ENCODE measurements at places on chromosomes 2 and 18.

DNA sequence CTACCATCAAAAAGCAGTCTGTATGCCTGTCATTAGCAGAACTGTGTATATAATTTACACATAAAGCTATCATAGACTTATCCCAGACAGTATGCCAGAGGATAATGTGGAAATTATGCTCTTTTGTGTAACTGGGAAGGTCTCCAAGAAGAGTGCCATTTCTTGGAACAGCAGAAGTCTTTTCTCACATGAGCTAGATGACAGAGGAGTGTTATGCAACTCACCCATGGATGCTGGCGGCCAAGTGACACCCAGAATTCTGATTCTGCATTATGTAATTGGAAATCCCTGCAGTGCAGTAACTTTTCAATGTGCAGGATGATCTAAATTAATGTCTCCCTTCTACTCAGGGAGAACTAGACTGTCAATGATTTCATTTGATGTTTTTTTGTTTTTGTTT, 160.0 kb downstream of the UBE2E3 start:
- DNase-seq, result peak; percentile 51

GRCh38 chr2:154849482-154849881, 151.0 kb downstream of the KCNJ3 start:
- DNase-seq, result no peak

DNA sequence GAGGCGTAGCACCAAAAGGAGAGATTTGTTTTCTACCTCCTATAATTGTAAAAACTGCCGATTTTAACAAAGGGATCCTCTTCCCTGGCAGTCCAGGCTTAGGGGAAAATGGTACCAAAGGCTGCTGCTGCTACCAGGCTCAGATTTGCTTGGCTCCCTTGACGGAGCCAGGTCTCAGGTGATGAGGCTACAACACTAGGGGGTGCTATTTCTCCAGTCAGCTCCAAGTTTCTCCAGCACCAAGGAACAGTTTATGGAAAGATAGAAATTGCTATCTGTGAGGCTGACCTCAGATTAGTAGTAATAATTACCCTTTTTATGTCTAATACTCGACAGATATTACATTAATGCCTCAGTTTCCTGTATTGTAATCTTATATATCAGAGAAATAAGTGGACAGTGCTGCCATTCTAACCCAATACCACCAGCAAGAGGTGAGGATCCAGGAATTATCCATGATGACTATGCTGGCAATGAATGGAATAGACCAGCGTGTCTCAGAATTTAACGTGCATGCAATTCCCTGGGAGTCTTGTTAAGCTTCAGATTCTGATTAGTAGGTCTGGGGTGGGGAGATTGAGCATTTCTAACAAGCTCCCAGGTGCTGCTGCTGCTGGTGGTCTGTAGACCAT, 111.3 kb downstream of the ESCO1 start:
- peak; percentile 4 for DNase-seq

- DNase-seq, result no peak
Measured at GRCh38 chr2:226828191-226828590, 7.7 kb upstream of the RHBDD1 start.

- no peak for DNase-seq
Measured at GRCh38 chr2:152369176-152369860, 34.3 kb downstream of the FMNL2 start.

DNA sequence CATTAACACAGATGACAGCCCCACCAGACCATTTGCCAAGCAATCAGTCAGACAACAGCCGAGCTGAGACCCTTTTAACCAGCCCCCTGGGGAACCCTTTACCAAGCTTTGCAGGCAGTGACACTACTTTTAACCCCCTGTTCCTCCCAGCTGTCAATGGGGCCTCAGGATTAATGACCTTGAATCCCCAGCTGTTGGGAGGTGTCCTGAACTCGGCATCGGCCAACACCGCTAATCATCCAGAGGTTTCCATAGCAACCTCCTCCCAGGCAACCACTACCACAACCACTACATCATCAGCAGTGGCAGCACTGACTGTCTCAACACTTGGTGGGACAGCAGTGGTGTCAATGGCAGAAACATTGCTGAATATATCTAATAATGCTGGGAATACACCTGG, 160.9 kb upstream of the EPC2 start:
- no peak for DNase-seq

DNA sequence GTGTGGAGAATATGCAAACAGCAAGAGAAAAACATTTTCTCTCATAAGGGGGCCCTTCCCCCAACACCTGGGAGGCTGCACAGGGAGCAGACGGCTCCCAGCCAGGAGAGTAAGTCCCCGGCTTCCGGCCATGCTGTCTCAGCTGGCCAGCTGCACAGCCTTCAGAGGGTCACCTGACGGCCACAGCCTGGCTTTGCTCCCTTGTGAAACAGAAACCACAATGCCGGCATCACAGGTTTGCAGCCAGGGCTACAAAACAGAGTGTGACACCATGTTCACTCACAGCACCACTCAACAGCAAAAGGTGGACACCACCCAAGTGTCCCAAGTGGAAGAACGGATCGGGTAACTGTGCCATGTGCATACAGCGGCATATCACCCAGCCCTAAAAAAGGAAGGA, 86.9 kb upstream of the GPC1 start:
- DNase-seq, result no peak

DNA sequence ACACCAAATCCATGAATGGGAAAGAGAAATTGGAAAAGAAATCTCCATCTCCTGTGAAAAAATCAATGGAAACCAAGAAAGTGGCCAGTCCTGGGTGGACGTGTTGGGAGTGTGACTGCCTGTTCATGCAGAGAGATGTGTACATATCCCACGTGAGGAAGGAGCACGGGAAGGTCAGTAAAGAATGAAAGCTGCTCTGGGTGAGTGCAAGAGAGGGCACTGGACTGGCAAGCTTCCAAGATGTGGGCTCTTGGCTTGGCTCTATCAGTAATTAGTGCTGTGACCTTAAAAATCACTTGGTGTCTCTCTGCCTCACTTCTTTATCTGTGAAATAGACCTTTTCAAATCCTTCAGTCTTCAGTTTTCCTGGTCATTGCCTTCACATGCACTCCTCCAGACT, 89.0 kb downstream of the ZNF532 start:
- no peak for DNase-seq
